ENCODE measurements at places on chromosomes 7 and 10.

GRCh38 chr7:93055543-93056107 is 62.2 kb downstream of the SAMD9 start:
- DNase-seq = no peak

- DNase-seq = no peak
Observed at GRCh38 chr7:46660402-46660980, 739.4 kb upstream of the IGFBP3 start.

GRCh38 chr10:88179831-88180230 is 316.4 kb downstream of the PTEN start:
- DNase-seq = no peak

DNA sequence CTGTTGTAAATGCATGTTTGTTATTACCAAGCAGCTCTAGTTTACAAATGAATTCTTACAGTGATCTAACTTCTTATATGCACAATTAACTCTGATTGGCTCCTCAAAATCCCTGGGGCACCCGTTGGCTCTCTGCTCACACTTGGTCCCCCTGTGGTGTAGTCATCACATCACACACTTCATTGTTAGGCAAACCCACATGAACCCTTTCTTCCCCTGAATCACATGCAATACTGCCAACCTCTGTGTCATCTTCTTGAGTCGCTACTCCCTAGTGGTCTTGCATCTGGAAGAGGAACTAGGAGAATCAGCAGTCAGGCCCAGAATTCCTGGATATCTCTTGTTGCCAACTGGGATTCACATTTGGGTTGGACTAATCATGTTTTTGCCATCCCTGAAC is 73.1 kb downstream of the CD36 start:
- no peak for DNase-seq

GRCh38 chr7:135204341-135204749 is 7.0 kb downstream of the WDR91 start:
- no peak for DNase-seq

DNA sequence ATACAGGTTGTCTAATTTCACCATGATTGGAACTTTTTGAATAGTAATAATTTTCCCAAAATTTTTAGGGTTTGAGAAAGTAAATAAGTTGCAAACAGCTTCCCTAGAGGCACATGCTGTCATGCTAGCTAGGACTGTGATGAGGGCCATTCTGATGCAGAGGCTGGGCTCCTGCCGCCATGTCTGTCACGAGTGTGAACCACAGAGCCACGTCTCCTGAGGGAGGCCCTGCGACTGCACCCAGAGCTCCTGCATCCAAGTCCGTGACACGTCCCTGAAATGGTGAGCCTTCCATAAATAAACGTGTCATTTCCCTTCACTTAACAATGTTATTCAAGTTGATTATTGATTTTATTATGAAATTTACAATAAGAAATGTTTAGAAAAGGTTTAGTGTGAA is 40.0 kb downstream of the C10orf120 start:
- no peak for DNase-seq

DNA sequence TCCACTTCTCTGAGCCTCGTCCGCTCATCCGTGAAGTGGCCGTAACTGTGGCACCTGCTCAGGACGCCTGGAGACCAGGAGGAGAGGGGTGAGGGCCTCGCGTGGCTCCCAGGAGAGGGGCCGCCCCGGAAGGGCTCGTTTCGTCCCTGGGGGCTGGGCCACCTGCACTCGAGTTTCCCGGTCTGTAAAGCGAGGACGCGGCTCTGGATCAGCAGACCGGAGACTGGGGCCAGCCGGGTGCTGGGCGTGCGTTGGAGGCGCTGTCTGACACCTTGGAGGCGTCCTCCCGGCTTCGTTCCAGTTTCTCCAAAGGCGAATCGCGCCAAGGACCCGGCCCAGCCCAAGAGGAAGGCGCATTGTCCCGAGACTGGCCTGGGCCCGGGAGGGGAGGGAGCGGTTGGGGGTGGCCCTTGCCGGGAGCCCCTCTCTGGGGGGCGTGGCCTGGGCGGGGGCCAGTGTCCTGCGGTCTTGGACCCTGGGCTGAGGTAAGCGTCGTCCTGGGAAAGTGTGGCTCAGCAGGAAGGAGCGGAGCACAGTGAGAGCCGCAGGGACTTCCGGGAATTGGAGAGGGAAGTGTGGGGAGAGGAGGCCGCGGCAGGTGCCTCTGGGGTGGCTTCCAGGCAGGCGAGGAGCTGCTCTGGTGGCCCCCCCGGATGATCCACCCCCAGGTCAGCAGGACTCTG is 89.6 kb downstream of the FOXL3 start:
- peak; percentile 29 for DNase-seq

GRCh38 chr10:22913474-22914092 is 14.3 kb upstream of the ARMC3 start:
- DNase-seq = no peak

DNA sequence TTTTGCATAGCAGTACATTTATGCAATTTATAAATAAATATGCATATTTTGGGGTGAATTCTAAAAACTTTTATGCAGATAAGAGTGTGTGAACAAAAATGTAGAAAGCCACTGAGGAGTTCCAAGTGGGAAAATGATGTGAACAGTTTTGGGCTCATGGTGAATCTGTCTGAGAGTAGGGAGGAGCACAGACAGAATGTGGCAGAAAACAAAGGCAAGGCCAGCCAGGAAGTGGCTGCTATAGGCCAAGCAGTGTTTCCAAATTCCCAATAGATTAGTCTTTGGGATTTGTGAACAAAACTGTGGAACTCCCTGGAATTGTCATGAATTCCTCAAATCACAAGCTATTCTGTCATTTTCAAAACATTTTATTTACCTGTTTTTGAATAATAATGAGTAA is 73.6 kb upstream of the AMPH start:
- DNase-seq = no peak

DNA sequence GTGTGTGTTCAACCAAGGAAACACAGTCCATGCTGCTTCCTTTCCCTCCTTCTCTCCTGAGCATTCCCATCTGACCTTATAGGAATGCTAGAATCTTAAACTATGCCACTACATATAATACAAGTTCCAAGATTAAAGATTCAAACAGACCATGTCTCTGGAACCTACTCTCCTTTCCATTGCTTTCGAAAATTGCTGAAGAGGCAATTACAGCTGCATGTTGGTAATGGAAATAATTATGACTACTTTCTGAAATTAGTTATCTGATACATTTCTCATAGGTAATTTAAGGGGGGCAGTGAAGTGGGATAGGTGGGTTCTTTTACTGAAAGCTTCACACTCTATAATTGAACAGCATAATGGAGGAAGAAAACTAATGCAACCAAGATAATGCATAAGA is 285.9 kb upstream of the YAE1 start:
- DNase-seq = no peak

DNA sequence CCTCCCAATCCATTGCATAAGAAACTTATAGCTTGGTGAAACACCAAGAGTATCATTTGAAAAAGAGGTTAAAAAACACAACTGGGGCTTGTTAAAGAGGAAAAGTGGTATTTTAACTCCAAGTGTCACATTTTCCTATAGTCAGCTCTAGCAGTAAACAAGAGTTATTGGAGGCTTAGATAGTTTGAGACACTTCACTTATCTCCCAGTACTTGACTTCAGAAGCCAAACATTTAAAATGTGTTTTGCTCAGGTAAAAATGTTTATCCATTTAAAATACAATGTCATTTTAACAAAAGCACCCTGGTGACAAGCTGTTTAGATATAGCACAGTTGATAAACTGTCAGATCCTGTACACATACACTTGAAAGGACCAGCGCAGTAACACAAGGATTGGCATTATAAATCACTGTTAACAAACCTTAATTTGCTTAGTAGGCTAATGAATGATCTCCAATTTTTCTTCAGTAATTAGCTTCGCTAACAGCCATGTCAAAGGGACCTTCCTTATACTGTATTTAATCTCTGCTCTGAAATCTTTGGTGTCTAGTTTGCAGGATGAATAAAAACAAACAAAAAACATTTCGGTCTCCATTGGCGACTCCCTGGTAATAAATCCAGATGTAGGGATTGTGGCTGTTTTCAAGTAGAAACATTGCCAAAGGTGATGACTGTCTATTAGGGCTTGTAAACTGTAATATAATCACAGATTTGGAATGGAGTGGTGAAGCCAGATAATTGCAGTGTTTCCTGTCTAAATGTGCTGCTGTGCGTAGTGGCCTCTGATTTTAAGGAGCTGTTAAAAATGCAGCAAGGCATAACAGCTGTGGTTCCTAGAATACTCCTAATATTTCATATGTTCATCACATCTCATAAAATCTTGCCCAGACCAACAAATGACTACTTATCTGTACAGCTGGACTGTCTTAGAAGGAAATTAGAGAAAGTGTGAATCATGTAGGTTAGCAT is 545.1 kb downstream of the AUTS2 start:
- no peak for DNase-seq

GRCh38 chr10:76679030-76679429 is 958.6 kb downstream of the KCNMA1 start:
- no peak for DNase-seq

GRCh38 chr7:1290026-1290678 is 57.5 kb downstream of the UNCX start:
- peak; percentile 38 for DNase-seq

DNA sequence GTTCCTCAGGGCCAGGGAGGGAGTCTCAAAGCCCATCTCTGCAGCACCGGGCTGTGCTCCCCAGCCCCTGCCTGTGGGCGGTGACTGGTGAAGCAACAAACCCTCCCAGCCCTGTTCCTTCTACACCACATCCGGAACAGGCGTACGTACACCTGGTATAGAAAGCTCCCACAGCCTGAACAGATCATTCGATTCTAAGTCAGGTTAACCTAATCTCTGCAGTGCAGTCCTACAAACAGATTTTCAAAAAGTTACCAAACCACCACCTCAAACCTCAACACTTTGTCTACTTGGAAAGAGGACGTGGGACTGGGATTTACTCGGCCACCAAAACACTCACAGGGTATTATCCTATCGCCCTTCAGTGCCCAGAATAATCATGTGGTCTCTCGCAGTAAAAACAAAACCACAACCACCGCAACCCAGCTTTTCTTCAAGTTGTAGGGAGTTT is 238.4 kb downstream of the DIP2C start:
- DNase-seq = peak; percentile 64

DNA sequence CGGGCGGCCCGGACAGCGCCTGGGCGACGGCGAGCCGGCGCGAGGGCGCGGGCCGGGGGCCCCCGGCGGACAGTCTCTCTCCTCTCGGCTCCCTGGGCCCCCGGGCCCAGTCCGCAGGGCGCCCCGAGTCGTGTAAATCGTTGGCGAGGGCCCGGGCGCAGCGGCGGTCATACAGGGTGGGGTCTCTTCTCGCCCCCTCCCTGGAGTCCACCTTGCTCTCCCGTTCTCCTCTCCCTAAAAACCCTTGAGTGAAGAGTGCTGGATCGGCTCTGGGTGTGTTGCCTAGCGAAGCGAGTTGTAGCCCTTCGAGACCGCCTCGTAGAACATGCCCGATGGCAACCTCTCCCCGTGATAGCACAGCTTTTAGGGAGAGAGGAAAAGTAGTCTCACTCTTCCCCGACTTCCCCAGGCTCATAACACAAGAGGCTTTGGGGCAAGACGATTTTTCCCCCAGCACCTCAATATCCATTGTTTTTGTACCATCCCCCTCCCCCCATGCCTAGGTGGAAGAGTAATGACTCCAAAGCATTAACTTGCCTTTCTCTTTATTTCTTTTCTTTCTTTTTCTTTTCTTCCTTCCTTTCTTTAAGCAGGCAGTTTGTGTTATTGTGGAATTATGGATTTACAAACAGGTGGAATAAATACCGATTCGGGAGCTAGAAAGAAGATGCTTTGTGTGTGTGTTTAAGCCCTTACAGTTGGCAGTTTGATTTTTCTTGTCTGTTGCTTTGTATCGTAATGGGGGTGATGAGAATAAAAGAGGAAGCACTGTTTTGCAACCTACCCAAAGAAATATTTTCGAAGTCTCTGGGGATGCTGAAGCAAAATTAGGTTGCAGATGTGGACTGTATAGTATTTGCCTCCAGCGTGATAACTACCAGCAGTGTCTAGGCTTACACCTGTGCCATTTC is 822 bp downstream of the SHOC2 start:
- peak; percentile 36 for DNase-seq

- DNase-seq = no peak
Observed at GRCh38 chr10:51112013-51112412, 37.7 kb downstream of the PRKG1 start.

DNA sequence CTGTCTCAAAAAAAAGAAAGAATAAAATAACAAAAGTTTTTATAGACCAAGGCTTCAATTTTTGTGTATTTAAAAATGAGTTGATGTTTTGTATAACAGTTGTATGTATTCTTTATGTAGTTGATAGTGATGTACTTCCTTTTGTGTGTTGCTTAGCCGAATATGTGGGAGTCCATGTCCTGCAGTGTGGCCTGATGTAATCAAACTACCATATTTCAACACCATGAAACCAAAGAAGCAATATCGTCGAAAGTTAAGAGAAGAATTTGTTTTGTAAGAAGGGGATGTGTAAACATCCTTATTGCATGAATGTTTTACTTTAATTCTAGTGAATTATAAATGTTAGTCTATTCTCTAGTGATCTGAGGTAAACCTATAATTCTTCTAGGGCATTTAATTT is 56.6 kb downstream of the MPLKIP start:
- DNase-seq = no peak
